ENCODE measurements at places on chromosomes 1 and 21.

DNA sequence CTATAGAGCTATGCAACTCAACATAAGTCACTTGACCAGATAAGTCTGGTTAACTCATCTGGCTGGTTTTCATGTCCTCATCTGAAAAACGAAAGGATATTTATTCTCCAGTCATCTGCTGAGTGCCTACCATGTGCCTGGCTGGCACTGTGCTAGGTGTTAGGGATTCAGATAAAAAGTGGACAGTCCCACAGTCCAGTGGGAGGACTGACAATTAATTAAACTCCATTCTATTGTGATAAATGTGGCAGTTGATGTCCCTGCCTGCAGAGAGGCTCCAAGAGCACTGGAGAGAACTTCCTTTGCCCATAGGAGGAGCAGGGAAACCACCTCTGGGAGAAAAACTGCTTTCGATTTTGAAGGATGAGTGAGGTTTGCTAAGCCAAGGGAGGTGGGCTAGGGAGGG, 5.4 kb downstream of the NUAK2 start:
- DNase-seq, result no peak

GRCh38 chr1:217542136-217542777, 88.6 kb downstream of the GPATCH2 start:
- DNase-seq, result no peak

- DNase-seq, result no peak
Measured at GRCh38 chr1:86468501-86468977, at the start of gene CLCA1. Gene CLCA1 (plus strand): TSS chr1:86468927. CDS start chr1:86468972, 45 bp downstream.

DNA sequence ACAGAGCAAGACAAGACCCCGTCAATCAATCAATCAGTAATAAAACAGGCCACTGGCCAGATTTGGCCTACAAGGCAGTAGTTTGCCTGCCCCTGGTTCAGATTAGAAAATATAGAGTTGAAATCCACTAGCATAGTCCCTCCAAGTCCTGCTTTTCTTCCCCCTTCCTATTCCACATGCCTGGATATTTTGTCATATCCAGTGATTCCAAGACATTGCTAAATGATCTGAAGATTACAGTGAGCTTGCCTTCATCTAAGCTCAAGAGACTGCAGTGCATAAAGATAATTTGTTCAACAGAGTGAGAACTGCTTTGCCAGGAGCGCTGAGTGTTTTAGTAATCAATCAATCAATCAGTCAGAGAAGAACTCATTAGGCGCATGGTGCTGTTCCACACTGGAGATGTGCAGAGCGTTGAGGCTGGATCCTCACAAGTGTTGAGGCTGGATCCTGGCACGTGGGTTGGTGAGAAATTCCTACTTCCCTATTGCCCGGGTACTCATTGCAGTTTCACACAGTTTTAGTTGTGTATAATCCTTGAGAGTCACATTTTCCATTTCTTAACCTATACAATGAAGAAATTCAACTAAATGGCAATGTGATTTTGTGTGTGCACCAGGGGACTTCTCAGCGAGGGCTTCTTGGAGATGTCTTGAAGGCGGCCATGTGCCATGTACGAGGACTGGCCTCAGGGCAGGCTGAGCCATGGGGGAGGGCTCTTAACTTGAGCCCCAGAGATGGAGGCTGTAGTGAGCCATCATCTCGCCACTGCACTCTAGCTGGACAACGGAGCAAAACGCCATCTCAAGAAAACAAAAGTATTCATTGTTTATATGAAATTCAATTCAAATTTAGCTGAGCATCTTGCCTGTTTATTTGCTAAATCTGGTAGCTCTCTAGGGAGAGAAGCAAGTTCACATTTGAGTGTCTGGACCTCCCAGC, 76.3 kb downstream of the TOMM20 start:
- no peak for DNase-seq

DNA sequence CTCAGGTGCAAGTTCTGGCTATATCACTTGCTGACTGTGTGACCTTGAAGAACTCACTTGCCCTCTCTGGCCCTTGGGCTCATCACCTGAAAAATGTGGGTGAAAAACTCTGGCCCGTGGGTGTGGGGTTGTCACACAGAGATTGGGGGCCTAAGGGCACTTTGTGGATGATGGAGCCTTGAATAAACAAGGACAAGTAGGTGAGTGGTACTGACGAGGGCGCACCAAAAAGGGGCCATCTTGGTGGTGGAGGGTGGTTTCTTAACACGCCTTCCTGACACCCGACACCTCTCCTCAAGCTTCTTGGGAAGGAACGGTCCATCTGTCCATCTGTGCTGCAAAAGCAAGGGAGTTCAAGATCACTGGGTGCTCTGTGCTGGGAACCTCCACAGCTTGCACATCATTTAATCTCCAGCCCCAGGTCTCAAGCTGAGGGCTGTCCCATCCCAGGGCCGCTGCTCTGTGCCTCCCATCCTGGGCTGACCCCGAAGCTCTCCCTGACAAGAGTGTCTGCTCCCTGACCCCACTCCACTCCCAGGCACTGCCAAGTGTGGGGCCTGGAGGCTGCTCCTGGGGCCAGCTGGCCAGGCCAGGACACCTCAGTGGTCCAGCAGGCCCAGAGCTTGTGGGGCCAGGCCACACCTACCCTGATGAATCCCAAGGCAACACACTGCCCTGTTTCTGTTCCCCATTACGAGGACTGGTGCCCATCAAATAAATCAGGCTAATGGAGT, 97.3 kb downstream of the GLIS1 start:
- DNase-seq, result no peak

- no peak for DNase-seq
Measured at GRCh38 chr21:42746240-42746592, 92.8 kb downstream of the PDE9A start.

GRCh38 chr1:176460544-176461336, 2.2 kb upstream of the PAPPA2 start:
- no peak for DNase-seq

GRCh38 chr21:35265170-35265877, 216.2 kb upstream of the RUNX1 start:
- DNase-seq, result no peak

- peak; percentile 35 for DNase-seq
Measured at GRCh38 chr21:38831526-38832467, 26.1 kb downstream of the ETS2 start.

GRCh38 chr1:87220993-87221392, 107.7 kb upstream of the LMO4 start:
- DNase-seq, result no peak

- DNase-seq, result peak; percentile 85
Measured at GRCh38 chr1:16498573-16499413, 15.3 kb downstream of the RNU1-1 start.

GRCh38 chr1:226041419-226041818, 21.1 kb upstream of the H3-3A start:
- no peak for DNase-seq

DNA sequence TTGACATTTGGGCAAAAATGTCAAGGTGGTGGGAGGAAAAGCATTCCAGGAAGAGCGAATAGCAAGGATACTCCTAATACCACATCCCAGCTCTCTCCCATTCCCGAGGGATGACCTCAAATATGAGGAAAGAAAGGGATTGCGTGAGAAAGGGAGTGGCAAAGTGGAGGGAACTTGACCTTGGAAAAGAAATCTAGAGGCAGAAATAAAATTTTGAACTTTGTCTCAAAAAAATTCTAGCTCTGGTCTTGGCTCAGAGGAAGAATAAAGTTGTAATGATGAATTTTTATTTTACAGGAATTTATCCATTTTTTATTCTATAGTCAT, 127.8 kb downstream of the TBX19 start:
- no peak for DNase-seq

GRCh38 chr1:174701565-174701964, 253.8 kb downstream of the GPR52 start:
- no peak for DNase-seq

DNA sequence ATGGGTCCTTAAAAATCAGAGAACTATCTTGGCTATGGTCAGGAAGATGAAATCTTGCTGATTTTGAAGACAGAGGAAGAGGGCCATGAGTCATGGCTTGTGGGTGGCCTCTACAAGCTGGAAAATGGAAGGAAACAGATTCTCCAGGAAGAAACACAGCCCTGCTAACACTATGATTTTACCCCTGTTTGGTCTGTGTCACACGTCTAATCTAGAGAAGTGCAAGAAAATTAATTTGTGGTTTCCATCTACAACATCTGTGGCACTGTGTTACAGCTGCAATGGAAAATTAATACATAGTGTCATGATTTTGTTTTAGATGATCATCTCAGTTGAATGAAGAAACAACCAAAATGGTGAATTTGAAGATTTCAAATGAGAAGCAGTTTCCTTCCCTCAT, 288.7 kb upstream of the NRIP1 start:
- no peak for DNase-seq

GRCh38 chr1:19483261-19483660, 2.1 kb downstream of the CAPZB start:
- no peak for DNase-seq

GRCh38 chr1:70517444-70517843, 106.4 kb downstream of the CTH start:
- no peak for DNase-seq

- DNase-seq, result no peak
Measured at GRCh38 chr1:29864431-29865022, 628.2 kb downstream of the PTPRU start.

DNA sequence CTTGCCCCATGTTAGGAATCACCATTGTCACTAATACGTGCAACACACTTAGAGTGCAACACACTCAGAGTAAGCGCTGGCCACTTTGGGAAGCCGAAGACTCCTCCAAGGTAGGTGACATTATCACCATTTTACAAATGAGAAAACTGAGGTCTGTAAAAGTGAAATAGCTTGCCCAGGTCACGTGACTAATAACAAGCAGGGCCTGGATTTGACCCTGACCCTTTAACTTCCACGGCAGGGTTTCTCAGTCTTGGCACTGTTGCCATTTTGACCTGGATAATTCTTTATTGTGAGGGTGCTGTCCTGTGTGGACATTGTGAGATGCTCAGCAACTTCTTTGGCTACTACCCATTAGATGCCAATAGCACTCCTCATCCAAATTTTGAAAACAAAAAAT, 7.8 kb upstream of the GPR88 start:
- DNase-seq, result no peak

DNA sequence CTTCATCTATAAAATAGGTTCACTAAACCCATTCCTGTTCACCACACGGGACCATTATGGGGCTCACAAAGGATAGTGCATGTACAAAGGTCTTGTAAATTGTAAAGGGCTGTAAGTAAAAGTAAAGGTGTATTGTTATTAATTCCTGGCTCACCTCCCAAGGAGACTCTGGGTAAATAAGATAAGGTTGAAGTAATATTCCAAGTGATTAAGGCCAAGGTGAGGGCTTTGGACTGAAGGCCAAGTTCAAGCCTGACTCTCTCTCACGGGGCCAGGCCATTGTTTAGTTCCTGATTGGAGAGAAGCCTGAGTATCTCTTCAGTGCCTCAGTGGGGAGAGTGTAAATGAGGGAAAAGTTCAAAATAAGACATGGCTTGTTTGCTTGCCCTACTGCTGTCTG, 19.5 kb upstream of the ZFYVE9 start:
- no peak for DNase-seq

GRCh38 chr1:221164951-221165838, 286.0 kb downstream of the HLX start:
- no peak for DNase-seq

DNA sequence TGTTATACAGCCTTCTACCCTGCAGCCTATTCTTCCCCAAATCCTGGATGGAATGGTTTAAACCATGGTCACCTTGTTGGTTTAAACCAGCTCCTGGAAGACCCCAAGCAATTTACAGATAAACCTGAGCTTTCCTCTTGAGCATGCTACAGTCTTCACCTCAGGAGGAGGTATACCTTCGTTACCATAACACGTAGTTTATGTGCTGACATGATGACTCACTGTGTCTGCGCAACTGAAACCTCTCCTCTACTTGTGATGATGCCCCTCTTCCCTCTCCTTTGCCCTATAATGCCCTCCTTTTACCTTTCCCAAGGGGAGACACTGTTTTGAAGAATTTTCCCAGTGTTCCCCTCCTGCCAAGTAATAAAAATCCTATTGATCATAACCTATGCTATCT, 457.3 kb upstream of the RGS18 start:
- no peak for DNase-seq

GRCh38 chr21:23695443-23695842, 1911.8 kb downstream of the MRPL39 start:
- DNase-seq, result no peak

GRCh38 chr1:19484798-19485361, 459 bp downstream of the CAPZB start:
- DNase-seq, result peak; percentile 59

GRCh38 chr1:156366378-156367166, 2.4 kb upstream of the RHBG start:
- DNase-seq, result no peak

GRCh38 chr1:50349242-50349565, 74.0 kb downstream of the DMRTA2 start:
- DNase-seq, result no peak

- DNase-seq, result no peak
Measured at GRCh38 chr1:14735841-14736240, 137.4 kb downstream of the KAZN start.

- no peak for DNase-seq
Measured at GRCh38 chr1:159223004-159223403, 18.3 kb downstream of the ACKR1 start.

DNA sequence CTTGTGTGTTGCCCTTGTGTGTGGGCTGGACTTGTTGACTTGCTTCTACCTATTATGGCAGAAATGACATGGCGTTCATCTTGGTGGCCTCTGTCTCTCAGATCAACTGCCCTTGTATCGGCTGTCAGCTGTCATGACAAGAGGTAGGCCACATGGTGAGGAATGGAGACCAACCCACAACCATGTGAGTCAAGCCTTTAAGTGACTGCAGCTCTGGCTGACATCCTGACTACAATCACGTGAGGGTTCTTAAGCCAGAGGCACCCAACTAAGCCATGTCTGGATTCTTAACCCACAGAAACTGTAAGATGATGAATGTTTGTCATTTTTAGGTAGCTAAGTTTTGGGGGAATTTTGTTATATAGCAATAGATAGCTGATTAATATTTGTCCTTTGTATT, 82.1 kb downstream of the KCND3 start:
- DNase-seq, result no peak

GRCh38 chr1:213987422-213987926, 299 bp upstream of the PROX1 start:
- peak; percentile 84 for DNase-seq

DNA sequence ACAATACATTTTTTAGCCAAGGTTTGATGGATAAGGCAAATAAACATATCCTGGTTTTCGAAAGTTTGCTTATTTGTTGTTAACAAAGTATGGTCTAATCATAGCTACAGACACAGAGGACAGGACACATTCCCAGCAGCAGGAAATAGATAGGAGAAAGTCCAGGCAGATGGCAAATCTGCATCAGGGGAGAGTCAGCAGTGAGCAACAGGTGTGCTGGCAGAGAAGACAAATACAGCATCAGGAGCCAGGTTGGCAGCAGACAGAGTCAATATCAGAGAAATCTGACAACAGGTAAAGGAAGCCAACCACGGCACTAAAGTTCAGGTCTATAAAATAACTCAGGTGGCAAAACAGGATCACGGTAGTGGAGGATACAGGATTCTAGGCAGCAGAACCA, 210.7 kb upstream of the PTBP2 start:
- DNase-seq, result no peak
